ENCODE measurements at places on chromosomes 4 and X.

GRCh38 chr4:70365479-70365878, 4.9 kb downstream of the SMR3A start:
- no peak for DNase-seq

DNA sequence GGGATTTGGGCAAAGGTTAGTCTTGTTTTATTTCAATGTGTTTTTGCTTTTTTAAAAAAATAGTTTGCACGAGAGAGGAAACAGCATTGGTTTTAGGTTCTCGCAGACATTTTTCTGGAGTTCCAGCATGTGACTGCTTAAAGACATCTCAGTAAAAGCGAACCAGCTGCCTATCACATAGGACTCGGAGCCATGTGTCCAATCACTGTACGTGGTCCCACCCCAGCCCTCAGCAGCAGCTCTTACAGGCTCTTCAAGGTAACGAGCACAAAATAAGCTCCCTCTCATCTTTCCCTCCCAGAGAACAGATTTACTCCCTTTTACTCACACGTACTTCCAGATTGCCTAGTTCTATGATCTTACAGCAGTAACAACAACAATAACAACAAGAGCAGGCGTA, 68.7 kb downstream of the MCF2 start:
- no peak for DNase-seq

DNA sequence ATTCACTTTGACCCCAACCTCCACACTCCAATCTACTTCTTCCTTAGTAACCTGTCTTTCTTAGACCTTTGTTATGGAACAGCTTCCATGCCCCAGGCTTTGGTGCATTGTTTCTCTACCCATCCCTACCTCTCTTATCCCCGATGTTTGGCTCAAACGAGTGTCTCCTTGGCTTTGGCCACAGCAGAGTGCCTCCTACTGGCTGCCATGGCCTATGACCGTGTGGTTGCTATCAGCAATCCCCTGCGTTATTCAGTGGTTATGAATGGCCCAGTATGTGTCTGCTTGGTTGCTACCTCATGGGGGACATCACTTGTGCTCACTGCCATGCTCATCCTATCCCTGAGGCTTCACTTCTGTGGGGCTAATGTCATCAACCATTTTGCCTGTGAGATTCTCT, 344 bp downstream of the OR13H1 start:
- no peak for DNase-seq

- no peak for DNase-seq
Measured at GRCh38 chrX:46152756-46153155, 392.5 kb downstream of the ZNF674 start.

DNA sequence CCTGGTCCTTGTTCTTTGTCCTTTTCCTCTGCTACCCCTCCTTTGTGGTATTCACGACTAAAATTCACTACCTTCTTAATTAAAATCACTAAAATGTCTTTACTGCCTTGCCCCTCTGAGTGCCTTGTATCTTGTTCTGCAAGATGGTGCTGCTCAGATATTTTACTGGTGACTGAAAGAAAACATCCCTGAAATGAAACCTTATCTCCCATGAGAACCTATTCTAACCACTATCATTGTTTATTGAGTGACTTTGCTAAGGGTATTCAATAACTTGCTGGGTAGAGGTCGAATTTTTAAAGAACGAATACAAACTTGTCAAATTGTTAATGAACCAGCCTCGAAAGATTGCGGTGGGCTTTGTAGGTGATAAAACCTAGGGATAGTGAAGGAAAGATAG, 52.8 kb downstream of the SPRY1 start:
- no peak for DNase-seq

DNA sequence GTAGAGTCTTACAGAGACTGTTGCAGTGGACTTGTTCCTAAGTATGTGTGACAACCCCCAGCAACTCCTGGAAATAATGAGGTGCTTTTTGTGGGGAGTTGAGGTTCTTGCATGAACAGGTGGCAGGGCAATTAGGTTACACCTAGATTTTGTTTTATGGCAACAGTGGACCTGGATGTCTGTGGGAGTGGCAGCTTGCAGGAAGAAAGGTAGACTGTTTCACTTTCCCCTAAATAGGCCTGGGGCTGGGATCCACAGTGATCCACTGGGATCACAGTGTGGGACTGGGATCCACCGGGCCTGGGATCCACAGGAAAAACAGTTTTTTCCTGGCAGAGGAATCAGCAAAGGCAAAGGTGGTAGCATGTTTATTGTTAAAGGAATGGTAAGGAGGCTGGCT, 18.3 kb upstream of the USP9X start:
- no peak for DNase-seq

DNA sequence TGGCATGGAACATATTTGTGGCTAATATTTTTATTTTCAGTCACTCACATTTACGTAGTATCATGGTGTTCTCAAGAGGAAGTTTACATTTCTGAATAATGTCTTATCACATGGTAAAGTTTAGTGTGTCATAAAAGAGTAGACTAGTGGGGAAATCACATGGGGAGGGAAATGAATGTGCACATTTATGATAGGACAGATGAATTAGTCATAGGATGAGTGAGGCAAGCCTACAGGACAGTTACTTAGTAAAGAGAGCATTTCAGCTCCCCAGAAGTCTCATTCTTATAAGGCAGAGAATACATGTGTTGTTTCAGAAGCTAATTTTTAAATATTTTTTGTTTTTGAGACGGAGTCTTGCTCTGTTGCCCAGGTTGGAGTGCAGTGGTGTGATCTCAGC, 6.2 kb downstream of the GK start:
- DNase-seq, result no peak

GRCh38 chr4:3010577-3010976, 47.2 kb downstream of the GRK4 start:
- no peak for DNase-seq

DNA sequence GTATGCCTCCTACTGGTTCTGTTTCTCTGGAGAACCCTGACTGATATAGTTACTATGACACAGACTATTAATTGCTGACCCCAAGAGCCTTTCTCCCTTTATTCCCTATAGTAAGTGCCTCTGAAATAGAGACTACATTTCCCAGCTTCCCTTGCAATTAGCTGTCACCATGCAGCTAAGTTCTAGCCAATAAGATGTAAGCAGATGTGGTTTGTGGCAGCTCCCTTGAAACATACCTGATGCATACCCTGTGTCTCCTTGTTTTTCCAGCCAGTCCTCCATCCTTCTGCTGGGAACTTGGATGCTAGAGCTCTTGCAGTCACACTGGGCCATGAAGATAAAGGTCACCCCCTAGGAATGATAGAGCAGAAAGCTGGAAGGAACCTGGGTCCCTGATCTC, 9.7 kb upstream of the TMEM165 start:
- DNase-seq, result no peak

- DNase-seq, result no peak
Measured at GRCh38 chr4:106132045-106132444, 184.0 kb downstream of the TBCK start.

- no peak for DNase-seq
Measured at GRCh38 chrX:95330292-95330691, 1354.3 kb upstream of the DIAPH2 start.

DNA sequence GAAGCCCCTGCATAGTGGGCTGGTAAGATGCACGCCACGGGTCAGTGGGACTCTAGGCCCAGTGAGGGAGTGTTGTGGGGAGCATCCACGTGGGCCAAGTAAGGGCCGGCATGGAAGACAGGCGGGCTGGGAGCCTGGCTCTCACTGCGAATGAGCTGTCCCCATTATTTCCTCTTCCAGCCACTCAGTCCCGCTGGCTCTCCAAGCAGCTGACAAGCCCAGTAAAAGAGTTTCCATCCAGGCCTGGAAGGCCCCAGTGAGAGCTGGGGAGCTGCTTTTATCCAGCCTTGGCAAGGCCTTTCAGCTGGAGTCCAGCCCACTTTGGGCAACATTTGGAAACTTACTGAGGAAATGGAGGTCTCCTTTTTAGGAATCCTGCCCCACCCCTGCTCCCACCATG, 24.9 kb downstream of the APLN start:
- no peak for DNase-seq

DNA sequence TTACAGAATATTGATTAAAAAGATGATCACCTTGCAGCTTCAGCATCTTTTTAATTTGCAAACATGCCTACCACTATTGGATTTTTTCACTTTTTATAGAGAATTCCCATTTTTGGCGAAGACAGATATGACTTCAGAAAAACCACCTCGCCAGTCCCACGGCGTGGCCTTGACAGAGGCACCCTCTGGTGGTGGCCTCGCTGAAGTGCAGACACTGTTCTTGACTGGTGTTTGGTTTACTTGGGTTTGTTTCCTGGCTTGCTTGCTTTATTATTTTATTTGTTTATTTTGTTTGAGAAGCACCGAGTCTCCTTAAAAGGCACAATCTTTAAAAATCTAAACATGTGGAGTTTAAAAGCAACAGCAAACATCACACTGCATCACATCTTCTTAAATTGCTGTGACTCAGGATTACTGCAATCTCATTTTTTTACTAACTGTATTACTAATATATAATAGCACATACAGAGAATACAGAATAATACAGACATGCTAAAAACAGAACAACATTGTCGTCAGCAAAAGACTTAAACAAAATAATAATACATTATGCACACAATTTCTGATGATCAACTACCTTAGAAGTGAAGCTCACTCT, 13.1 kb upstream of the AMTN start:
- peak; percentile 40 for DNase-seq

GRCh38 chr4:4501679-4502078, 40.2 kb downstream of the STX18 start:
- no peak for DNase-seq

DNA sequence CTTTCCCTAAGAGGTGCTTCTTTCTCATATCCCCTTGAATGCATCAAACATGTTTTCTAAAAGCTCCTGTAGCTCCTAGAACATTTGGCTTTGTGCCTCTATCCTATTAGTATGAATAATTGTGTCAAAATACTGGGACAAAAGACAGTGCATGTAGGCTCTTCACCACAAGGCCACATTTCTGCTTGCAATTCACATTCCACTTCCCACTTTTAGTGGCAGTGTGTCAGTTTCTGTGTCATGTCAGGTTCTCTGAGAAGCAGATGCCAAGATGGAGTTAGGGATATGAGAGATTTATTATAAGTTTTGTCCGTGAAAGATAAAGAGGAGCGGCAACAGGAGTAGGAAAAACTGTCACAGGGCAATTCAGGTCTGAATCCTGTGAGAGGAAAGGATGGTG, 61.3 kb upstream of the GPRIN3 start:
- no peak for DNase-seq

- no peak for DNase-seq
Measured at GRCh38 chrX:23883737-23884354, 23.9 kb downstream of the APOO start.

DNA sequence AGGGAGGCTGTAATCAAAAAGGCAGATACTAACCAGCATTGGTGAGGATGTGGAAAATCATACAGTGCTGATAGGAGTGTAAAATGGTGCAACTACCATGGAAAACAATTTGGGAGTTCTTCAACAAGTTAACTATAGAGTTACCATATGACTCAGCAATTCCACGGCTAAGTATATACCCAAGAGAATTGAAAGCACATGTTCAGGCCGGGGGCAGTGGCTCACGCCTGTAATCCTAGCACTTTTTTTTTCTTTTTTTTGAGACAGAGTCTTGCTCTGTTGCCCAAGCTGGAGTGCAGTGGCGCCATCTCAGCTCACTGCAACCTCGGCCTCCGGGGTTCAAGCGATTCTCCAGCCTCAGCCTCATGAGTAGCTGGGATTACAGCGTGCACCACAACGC, 15.0 kb upstream of the CD99L2 start:
- no peak for DNase-seq

GRCh38 chr4:22857411-22857810, 164.7 kb downstream of the GBA3 start:
- no peak for DNase-seq

- no peak for DNase-seq
Measured at GRCh38 chr4:71187404-71188155, 151.2 kb upstream of the SLC4A4 start.

GRCh38 chrX:21493226-21493830, 119.1 kb downstream of the CNKSR2 start:
- no peak for DNase-seq

- DNase-seq, result no peak
Measured at GRCh38 chr4:177128306-177128705, 181.4 kb upstream of the NEIL3 start.

GRCh38 chrX:48996969-48997368, 5.1 kb downstream of the GRIPAP1 start:
- no peak for DNase-seq

DNA sequence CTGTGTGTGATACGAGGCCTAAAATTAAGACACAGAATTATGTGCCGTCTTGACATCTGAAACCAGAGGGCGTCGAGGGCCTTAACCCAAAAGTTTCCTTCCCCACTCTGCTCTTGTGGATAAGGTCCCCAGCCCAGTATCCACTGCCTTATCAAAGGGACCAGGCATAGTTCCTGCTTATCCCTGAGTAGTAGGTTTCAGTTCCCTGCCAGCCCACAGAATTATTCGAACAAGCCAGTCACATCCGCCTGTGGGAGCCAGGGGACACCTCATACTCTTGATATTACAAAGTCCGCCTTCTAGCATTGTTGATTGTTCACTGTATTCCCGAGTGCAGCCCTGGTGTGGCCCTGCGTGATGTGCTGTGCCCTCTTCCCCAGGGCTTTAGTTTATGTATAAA, 5.4 kb upstream of the MMRN1 start:
- no peak for DNase-seq

DNA sequence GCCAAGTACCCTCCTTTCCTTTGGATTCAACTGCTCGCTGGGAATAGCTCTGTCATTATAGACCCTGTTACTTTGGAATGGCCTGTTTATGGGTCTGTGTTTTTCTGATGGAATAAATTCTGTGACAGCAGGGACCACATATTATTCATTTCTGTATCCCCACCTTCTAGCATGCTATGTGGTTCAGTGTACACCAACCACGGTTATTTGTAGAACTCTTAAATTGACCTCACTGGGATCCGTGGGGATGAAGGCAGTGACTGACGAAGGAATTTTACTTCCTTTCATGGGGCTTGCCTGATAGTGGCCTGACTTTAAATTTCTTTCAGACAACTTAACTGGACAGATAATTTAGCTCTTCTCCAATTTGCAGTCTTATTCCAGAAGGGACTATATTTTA, 343.2 kb downstream of the SPRY1 start:
- no peak for DNase-seq

GRCh38 chr4:114599231-114599902, 760 bp downstream of the UGT8 start:
- DNase-seq, result no peak

GRCh38 chrX:10833299-10834169, 213.1 kb upstream of the MID1 start:
- no peak for DNase-seq

GRCh38 chr4:48356355-48356754, 15.0 kb downstream of the SLAIN2 start:
- no peak for DNase-seq

DNA sequence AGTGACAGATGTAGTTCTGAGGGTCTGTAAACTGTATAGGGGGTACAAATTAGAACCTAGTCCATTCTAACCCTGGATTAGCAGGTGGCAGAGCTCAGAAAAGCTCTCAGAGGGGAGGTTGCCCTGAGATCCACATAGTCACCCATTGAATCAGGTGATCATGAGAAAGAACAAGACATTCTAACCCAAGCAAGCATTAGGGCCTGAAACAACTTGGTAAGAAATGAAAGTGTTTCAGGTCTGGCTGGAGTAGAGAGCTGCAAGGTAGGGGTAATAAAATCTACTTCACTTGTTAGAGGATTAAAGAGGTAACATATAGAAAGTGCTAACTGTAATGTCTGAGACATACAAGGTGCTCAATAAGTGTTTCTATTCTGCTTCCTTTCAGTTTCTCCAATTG, 8.8 kb upstream of the BMP2K start:
- no peak for DNase-seq

- no peak for DNase-seq
Measured at GRCh38 chr4:176271749-176272148, 2.7 kb upstream of the ASB5 start.
